Non-pigmented ciliary epithelial cell (primary cell): ENCODE measurements at places on chromosomes 1 and 21.

DNA sequence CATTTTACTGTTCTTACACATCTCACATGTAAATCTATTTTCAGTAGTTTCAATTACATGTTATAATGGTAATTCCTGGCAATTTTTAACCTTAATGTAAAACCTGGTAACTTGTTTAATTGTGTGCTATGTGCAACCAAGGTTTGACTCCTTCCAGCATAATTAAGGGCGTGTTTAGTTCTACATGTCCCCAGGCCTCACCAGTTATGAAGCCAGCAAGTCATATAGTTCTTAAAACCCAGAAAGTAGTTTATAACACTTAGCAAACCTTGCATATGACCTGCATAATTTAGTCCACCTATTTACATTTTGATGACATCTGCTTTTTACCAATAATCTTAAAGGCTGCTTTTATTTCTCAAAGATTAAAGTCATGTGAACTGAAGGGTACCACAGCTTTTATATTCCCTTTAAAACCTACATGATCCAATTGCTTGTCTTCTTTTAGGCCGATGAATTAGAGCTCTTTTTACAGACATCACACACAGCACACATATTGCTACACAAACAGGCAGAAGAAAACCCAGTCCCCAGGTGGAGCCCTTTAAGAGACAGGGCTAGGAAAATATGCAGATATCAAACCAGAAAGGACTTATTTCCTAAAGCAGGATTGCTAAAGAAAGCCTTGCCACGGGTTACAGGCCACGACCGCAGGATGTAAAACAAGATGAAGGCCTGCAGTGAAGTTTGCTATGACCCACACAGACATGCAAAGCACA is 23.2 kb upstream of the SYCP1 start:
- no peak for DNase-seq

- DNase-seq, result no peak
Observed at GRCh38 chr1:49136738-49137251, 360.1 kb upstream of the BEND5 start.

- DNase-seq, result no peak
Observed at GRCh38 chr1:97680894-97681293, 239.9 kb downstream of the DPYD start.

DNA sequence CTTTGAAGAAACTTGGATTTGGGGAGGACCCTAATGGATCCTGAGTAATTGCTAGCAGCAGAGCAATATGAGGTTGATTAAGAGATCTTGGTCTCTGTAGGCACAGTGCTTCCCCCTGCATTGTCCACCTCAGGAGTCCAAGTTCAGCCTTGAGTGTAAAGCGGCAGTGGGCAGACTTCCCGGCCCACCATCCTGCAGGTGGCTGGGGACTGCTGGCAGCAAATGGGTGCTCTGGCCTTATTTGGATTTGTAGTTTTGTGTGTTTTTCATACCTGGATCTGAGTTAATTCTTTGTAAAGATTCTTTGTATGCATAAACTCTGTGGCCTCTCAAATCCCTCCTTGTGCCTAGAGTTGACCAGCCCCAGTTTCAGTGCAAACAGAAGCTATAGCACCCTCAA is 7.6 kb downstream of the BARHL2 start:
- no peak for DNase-seq

DNA sequence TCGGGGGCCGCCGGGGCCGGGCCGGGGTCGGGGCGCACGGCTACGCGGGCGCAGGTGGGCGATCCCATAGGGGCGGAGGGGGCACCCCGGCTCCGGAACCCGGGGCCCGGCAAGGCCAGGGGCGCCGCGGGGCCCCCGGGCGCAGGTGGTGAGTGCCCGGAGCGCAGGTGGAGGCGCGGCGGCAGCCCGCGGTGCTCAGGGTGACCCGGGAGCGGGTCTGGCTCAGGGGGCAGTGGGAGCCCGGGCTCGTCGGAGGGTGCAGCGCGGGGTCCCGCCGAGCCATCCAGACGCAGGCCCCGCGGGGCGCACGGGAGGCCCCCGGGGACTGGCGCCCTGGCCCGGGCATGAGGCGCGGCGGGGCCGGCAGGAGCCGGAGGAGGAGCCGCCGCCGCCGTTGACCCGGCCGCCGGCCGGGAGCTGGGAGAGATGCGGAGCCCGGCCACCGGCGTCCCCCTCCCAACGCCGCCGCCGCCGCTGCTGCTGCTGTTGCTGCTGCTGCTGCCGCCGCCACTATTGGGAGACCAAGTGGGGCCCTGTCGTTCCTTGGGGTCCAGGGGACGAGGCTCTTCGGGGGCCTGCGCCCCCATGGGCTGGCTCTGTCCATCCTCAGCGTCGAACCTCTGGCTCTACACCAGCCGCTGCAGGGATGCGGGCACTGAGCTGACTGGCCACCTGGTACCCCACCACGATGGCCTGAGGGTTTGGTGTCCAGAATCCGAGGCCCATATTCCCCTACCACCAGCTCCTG is 489 bp downstream of the CELSR2 start:
- no peak for DNase-seq

GRCh38 chr1:182264185-182264584 is 127.4 kb downstream of the GLUL start:
- DNase-seq, result no peak

DNA sequence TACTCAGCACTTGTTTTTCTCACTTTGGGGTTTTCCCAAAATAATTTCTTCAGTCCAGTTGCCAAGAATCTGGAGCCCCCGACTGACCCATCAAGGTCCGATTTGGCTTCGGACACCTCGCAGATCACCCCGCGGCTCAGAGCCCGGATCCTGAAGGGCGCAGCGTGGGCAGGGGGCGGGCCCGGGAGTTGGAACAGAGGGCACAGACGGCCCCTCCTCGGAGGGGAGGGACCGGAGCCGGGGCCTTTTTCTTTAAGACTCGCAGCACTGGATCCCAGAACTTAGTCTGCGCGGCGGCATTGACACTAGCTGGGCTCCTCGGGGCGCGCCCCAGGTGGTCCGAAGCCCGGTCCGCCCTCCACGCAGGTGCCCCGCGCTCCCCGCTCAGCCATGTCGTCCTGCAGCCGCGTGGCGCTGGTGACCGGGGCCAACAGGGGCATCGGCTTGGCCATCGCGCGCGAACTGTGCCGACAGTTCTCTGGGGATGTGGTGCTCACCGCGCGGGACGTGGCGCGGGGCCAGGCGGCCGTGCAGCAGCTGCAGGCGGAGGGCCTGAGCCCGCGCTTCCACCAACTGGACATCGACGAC is at the start of gene CBR3:
CBR3 (plus strand) TSS at position 277 of the 588 bp plus-strand sequence; CDS start at position 391, 114 bp downstream.
- no peak for DNase-seq

DNA sequence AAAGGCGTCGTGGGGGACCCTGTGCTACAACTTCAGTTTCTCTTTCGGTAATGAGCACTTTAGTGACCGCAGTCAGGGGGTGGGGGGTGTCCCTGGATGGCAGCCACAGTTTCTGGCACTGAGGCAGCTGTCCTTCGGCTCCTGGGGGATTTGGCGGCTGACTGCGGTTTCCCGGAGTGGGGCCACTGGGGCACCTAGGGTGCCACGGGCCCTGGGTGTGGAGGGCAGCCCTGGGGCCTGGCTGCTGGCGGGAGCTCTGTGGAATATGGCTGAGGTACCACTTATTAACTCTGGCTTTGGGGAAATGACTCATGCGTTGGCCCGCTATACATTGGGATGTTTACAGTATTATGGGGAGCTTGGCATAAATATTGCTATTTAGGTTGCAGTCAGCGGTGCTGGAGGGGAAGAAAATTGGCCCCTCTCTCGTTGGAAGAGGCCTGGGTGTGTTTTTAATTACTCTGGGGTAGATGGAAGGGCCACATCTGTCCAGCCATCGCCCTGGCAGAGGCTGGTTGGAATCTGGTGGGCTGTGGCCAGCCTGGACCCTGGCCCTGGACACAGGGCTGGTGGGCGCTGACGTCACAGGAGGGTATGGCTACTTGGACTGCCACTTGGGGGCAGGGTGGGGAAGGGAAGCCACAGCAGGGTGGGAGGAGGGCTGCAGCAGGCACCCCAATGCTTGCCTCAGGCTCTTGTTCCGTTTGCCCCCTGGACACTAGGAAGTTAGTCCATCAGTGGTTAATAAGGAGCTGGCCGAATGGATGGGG is 2.0 kb downstream of the EPHB2 start:
- DNase-seq, result no peak

DNA sequence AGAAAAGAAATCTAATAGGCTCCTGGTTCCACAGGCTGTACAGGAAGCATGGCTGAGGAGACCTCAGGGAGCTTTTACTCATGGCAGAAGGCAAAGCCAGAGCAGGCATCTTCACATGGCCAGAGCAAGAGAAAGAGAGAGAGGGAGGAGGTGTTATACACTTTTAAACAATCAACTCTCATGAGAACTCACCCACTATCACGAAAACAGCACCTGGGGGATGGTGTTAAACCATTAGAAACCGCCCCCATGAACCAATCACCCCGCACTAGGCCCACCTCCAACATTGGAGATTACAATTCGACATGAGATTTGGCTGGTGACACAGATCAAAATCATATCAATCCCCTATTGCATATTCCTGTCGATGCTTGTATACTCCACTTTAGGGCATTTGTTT is 93.5 kb downstream of the MRPL39 start:
- DNase-seq, result no peak

DNA sequence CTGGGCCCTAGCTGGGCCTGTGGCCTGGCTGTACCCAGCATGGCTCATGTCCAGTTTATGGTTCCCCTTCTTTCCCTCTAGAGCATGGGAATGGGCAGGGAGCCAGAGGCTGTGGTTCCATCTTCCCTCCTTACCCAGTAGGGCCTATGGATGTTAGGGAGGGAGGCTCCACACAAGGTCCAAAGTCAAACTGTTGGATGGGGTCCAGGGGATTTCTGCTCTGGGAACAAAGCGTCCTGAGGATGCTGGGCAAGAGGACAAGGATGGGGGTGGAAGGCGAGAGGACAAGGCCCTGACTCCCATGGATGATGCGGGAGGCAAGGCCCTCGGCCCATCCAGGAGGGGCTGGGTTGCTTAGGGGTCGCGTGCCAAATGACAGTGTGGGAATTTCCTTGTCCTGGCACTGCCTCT is 17.3 kb downstream of the CSF1 start:
- no peak for DNase-seq

- no peak for DNase-seq
Observed at GRCh38 chr1:39925721-39926342, 24.1 kb upstream of the MYCL start.

DNA sequence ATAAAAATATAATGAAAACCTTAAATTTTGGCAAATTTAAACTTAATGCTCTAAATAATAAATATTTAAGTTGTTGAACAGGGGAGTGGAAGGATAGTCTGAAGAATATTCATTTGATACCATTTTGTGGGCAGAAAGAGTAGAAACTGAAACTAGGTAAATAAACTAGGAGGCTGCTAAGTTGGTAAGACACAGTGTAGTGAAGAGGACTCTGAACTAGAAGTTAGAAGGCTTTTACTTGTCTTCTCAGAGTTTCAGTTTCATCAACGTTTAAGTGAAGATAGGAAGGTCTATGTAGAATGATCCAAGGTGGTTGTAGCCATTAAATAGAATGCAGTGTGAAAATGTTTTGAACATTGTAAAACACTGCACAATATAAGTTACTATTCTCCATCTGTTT is 516.9 kb downstream of the AMY1C start:
- DNase-seq, result no peak

DNA sequence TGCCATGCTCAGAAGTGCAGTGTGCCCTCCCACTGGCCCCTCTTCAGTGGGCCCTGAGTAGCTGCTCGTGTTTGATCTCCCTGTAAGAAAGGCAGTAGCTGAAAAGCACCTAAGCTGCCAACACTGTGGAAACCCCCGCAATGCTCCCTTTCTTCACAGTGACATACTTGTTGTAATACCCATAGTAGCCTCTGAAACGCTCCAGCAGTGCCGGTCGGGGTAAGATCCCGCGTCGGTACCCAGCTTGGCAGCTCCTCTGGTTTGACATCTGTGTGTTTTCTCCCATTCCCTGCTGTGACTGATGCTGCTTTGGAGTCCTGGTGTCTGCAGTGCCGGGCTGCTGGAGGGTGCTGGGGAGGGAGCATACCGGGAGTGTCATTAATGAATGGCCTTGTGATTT is 3.6 kb downstream of the CHAF1B start:
- DNase-seq, result no peak

- DNase-seq, result no peak
Observed at GRCh38 chr1:17188889-17189631, 15.9 kb upstream of the PADI1 start.

DNA sequence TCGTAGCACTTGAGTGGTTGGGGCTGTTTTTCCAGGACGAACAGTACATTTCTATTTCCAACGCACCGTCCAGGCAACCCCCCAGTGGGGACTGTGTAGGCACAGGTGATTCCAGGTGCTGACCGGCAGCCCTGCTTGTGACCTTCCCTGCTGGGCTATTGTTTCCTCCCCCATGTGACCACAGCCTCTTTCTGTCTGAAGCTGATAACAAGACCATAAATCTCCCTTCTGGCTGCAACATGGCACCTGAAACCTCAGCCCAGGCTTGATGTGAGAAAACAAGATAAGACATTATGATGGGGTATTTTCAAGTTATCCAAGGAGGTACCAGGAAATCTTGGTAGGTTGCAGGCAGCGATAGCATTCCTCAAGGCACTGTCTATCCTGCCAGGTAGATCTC is 48.2 kb downstream of the HLX start:
- DNase-seq, result no peak

- no peak for DNase-seq
Observed at GRCh38 chr1:30743584-30744059, 14.0 kb downstream of the LAPTM5 start.

GRCh38 chr1:13864760-13865159 is 164.8 kb downstream of the PRDM2 start:
- no peak for DNase-seq

- no peak for DNase-seq
Observed at GRCh38 chr1:162568802-162569201, 7.3 kb downstream of the UAP1 start.

DNA sequence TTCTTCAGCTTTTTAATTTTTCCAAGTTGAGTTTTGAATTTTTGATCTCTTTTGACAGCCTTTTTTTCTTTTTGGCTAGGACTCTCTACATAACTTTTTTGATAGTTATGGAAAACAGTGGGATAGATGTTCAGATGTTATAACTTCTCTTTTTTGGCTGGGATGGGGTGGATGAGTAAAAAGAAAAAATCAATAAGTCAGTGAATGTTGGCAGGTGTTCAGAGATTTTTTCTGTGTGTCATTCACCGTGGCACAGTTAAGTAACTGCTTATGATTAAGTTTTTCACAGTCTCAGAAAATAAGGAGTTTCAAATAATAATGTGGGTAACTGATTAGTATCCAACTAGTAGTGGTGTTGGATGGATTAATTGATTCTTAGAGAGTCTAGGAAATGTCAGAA is 24.0 kb downstream of the HS2ST1 start:
- DNase-seq, result no peak

DNA sequence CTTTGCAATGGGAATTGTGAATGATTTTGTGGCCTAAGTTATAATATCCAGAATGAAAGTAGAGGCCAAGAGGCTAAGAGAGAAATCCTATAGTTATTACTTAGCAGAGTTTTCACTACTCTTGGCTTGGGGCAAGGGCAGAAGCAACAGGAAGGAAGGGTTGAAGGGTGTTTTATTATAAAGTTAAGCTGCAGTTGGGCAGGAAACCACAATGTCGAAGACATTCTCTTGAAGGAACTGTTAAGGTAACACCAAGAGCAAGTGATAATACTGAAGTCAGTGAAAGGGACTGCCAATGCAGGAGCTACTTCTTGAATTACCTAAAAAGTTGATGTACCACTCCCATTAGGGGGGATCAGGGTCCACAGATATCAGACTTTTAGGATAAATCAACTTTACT is 8.3 kb downstream of the XCL2 start:
- DNase-seq, result no peak
